Naive B cell (primary cell): ENCODE measurements at places on chromosomes 6 and 20. TPM values are rescaled to one million over a fixed set of nuclear protein-coding genes. Genes with fewer than 3 reads are reported as not detected.

DNA sequence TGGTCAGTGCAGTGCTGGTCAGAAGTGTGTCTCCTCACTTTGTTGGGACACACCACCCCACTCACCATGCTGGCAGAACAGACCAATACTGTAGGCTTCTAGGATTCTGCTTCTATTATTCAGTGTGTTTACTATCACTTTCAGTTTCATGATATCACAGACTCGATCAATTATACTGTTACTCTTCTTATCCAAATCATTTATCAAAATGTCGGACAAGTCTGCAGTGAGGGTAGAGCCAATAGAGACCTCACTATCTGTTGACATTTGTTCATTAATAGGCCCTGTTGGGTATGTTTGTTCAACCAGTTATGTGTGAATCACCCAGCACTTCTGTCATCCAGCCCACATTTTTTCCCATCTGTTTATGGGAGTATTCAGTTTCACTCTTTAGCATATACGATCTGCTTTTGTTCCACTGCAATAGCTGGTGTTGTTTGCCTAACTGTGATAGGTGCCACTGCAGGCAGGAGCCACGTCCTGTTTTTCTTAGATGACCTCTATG is 140.1 kb downstream of the NRN1 start:
- peaks cover 7% of the 10 kb centered on the region for H3K27me3 ChIP-seq
- no peak overlapping the region for H3K27ac ChIP-seq
- peaks cover 3% of the 10 kb centered on the region for H3K36me3 ChIP-seq
- peaks cover 16% of the 10 kb centered on the region for H3K4me1 ChIP-seq
- DNase-seq = no peak

DNA sequence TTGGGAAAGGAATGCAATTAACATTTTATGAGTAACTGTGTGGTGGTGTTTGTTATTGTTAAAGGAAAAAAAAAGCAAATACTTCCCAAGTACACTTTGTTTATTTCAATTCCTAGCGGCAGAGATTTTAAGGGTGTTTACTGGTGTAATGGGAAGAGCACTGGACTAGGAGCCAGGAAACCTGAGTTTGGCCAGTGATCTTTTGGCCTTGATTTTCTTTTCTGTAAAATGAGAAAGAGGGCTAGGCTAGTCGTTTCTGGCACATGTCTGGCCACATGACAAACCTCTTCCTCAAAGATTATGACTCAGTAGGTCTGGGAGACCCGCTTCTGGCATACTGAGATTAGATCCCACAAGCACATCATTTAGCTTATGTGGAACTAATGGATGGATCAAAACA is 428.1 kb upstream of the NOX3 start:
- no peak for DNase-seq
- no peak overlapping the region for H3K4me3 ChIP-seq
- H3K27ac ChIP-seq = no peak overlapping the region
- H3K4me1 ChIP-seq = peaks cover 12% of the 10 kb centered on the region

DNA sequence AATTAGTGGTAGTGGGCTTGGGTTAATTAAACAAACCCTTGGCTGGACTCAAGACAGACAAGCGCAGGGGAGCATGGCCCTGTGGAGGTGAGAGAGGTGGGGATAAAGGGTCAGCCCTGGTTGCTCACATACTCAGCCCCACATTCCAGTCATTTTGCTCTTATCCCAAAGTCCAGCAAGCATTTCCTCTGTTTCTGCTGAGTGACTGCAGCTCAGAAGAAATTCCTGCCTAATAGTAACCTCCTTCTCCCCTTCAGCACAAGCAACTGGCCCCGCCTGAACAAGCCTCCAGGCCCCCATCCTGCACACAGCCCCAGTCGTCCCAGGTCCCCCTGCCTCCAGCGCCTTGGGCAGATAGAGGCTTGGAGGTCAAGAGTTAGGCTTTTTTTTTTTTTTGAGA is 3.6 kb upstream of the TFEB start:
- H3K27ac ChIP-seq = no peak overlapping the region
- no peak for DNase-seq
- no peak overlapping the region for H3K4me3 ChIP-seq
- H3K27me3 ChIP-seq = peaks cover 4% of the 10 kb centered on the region
- peaks cover 8% of the 10 kb centered on the region for H3K4me1 ChIP-seq

NR2E1 gene
- polyA plus RNA-seq = not detected

- peaks cover 29% of the 10 kb centered on the region for H3K4me1 ChIP-seq
- H3K36me3 ChIP-seq = no peaks in the 10 kb centered on the region
- H3K27ac ChIP-seq = no peak overlapping the region
Measured at GRCh38 chr6:75201021-75201420, 4.8 kb downstream of the COL12A1 start.

GRCh38 chr6:6570929-6571671 is 17.4 kb upstream of the LY86 start:
- H3K36me3 ChIP-seq = peaks cover 27% of the 10 kb centered on the region
- no peaks in the 10 kb centered on the region for H3K27me3 ChIP-seq
- no peak overlapping the region for H3K27ac ChIP-seq
- DNase-seq = no peak
- H3K4me3 ChIP-seq = no peak overlapping the region

DNA sequence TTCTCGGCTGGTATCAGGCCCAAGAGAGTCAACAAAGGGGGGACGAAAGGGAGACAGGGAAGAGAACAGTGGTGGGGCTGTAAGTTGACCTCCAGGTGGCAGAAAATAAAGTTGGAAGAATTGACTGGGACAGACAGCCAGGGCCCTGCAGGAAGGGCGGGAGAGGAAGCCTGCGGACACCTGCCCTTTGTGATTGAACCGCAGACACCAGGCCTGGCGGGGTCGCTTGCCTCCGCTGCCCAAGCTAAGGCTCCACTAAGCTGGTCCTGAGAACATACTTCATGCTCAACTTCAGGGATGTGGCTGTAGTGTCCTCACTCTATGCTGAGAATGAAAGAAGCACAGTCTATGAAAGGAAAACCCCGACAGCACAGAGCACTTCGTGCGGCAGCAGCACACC is 53.8 kb downstream of the RPP40 start:
- no peaks in the 10 kb centered on the region for H3K4me1 ChIP-seq
- H3K27ac ChIP-seq = peak overlapping the region; percentile 26
- no peak for DNase-seq
- no peaks in the 10 kb centered on the region for H3K27me3 ChIP-seq
- no peak overlapping the region for H3K4me3 ChIP-seq

GRCh38 chr20:18973529-18974173 is 160.1 kb downstream of the SCP2D1 start:
- DNase-seq = no peak
- H3K27me3 ChIP-seq = peaks cover 3% of the 10 kb centered on the region
- H3K4me1 ChIP-seq = no peaks in the 10 kb centered on the region
- no peak overlapping the region for H3K27ac ChIP-seq
- no peak overlapping the region for H3K4me3 ChIP-seq

UBE2C gene
- polyA plus RNA-seq = not detected

GRCh38 chr6:10400330-10400729 is 14.5 kb downstream of the TFAP2A start:
- H3K36me3 ChIP-seq = peaks cover 9% of the 10 kb centered on the region
- no peak overlapping the region for H3K27ac ChIP-seq
- H3K4me3 ChIP-seq = no peak overlapping the region

RAET1E gene
- not detected for polyA plus RNA-seq

- peaks cover 66% of the 10 kb centered on the region for H3K4me1 ChIP-seq
- H3K27ac ChIP-seq = peak overlapping the region; percentile 95
- peak; percentile 52 for DNase-seq
Measured at GRCh38 chr6:36544228-36544627, 3.1 kb downstream of the STK38 start.

DNA sequence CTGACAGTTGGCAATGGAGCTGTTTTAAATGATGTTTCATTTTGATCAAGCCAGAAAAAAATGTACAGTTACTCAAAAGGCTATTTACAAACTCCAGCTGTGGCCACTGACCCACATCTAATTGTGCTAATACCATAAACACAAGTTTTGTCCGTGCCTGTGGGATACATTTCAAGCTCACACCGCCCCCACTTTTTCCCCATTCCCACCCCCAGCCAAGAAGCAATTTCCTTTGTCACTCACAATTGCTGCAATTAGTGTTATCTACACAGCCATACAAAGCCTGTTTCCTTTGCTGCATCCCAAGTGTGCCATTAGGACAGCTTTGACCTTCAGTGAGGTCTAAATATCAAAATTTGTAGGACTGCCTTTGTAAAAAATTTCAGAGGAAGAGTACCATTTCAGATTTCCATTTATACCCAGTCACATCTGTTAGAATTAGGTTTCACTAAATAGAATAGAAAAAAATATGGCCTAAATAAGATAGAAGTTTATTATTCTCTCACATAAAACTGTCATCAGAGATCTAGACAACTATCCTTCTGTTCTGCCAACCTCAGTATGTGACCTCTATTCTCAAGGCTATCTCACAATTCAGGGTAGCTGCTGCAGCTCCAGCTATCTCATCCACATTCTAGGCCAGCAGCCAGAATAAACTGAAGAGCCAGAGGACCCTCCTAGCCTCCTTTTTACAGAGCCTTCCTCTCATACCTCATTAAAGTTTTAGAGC is 202.6 kb downstream of the NFATC2 start:
- no peak for DNase-seq
- H3K27me3 ChIP-seq = peaks cover 28% of the 10 kb centered on the region
- peaks cover 17% of the 10 kb centered on the region for H3K36me3 ChIP-seq

DNA sequence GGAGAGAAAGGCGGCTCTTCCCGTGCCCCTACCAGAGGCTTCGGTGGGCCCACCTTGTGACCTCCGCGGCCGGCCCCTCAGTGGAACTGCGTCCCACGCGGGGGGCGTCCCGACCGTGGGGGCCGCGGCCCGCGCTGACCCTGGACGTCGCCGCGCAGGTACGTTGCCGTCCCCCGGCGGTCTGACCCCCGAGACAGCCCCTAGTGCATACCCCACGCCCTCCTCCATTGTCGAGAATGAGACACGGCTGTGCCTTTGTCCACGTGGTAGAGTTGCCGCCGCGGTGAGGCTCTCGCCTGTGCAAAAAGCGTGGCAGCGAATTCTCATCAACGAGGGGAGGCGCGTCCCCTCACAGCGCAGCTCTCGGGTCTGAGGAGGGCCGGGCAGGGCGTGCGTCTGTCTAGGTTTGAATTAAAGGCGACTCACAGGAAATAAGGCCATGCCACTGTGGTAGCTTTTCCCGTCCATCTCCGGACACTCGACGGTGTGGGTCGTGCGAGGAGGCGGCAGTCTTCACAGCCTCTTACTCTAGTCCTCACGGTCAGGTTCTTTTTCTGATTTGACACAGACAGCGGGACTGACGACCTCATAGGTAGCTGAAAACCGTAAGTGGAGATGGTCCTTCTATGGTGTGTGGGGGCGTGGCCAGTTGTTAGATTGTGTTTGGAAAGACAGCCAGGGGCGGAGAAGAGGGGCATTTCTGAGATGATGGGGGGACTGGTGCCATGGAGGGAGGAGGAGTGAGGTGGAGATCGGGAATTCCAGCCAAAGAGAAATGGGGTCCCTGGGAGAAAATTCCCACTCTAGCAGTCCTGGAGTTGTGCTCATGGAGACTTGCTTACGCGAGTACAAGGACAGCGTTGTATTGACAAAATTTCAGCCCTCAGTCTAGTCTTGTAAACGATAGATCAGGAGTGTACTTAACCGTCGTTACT is 580 bp downstream of the NXT1 start:
- no peaks in the 10 kb centered on the region for H3K27me3 ChIP-seq
- DNase-seq = peak; percentile 67
- H3K36me3 ChIP-seq = no peaks in the 10 kb centered on the region
- H3K4me1 ChIP-seq = peaks cover 18% of the 10 kb centered on the region

PPP1R3G gene
- 0.11 TPM for polyA plus RNA-seq

NKX2-4 gene
- not detected for polyA plus RNA-seq

DNA sequence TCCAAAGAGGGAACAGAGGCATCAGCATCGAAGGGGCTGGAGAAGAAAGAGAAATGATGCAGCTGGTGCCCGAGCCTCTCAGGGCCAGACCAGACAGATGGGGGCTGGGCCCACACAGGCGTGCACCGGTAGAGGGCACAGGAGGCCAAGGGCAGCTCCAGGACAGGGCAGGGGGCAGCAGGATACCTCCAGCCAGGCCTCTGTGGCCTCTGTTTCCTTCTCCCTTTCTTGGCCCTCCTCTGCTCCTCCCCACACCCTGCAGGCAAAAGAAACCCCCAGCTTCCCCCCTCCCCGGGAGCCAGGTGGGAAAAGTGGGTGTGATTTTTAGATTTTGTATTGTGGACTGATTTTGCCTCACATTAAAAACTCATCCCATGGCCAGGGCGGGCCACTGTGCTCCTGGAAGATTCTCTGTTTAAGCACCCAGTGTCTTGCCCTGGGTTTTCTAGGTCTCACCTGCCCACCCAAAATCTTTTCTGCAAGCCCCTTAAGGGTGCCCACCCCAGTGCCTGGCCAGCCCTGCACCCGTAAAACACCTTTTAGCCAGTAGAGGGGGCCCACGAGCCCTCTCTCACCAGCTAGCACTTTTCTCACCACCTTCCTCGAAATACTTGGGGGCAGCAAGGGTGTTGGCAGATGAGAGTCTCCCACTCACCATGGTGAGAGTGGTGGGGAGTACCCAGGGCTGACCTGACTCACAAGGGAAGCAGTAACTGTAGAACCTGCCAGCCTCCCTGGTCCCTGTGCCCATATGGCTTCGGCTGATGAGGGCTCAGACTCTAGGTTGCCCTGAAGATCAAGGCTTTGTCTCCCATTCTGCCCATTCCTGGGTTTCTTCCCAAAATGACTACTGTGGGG is 35.7 kb upstream of the ID1 start:
- H3K36me3 ChIP-seq = no peaks in the 10 kb centered on the region
- H3K4me1 ChIP-seq = peaks cover 24% of the 10 kb centered on the region
- no peaks in the 10 kb centered on the region for H3K27me3 ChIP-seq
- H3K27ac ChIP-seq = peak overlapping the region; percentile 39

GRCh38 chr20:4729265-4729664 is 7.6 kb downstream of the PRND start:
- H3K27me3 ChIP-seq = peaks cover 14% of the 10 kb centered on the region
- no peak overlapping the region for H3K27ac ChIP-seq
- peaks cover 13% of the 10 kb centered on the region for H3K4me1 ChIP-seq
- no peak for DNase-seq

DNA sequence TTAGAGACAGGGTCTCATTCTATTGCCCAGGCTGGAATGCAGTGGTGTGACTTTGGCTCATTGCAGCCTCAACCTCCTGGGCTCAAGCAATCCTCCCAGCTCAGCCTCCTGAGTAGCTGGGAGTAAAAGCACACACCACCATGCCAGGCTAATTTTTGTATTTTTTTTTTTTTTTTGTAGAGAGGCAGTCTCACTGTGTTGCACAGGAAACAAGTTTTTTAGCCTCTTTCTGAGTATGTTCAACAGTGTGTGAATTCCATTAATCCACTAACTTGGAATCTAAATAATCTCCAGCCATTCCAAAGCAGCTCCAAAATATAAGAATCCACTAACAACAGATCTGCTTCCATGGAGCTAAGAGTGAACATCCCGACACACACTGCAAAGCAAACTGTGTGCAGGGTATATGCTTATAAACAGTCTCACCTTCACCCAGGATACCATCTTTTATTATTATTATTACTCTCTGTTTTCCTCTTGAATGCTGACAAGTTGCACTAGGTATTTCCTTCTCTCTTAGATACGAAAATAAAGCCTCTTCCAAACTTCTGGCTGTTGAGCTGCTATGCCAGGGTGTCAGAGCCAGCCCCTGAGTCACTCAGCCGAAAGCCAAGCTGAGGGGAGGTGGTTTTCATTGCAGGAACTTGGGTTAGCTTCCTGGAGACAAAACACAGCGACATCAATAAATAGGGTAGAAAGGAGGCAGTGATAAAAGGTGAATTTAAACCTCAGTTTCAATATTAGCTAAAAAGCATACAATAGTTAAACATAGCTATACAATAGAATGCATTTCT is 264.9 kb downstream of the HIVEP2 start:
- no peak overlapping the region for H3K4me3 ChIP-seq
- H3K27ac ChIP-seq = no peak overlapping the region
- H3K4me1 ChIP-seq = peaks cover 2% of the 10 kb centered on the region
- DNase-seq = no peak
